Activated effector memory CD4-positive, alpha-beta T cell treated with anti-CD3 and anti-CD28 coated beads, Interleukin-2, amount 50 U/mL, for 16 hours (primary cell): ENCODE measurements at places on chromosomes 6 and 20.

DNA sequence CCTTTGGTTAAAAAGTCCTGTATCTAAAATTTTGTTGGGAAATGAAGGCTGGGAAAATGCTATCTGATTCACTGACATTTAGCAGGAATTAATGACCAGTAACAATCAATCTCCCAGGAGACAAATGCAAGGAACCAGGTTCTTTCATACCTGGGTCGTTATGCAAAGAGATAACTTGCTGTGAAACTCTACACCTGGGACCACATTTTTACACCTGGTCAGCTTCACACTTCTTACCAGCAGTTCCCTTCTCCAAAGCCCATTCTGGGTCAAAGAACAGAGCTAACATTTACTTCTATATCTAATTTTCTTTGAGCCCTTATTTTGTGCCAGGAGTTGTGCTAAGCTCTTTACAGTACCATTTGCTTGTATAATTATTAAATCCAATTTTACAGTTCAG, 27.4 kb upstream of the STXBP5 start:
- no peak for DNase-seq

- DNase-seq, result no peak
These were observed 51.9 kb upstream of the GLP1R start for GRCh38 chr6:38996676-38997075.

DNA sequence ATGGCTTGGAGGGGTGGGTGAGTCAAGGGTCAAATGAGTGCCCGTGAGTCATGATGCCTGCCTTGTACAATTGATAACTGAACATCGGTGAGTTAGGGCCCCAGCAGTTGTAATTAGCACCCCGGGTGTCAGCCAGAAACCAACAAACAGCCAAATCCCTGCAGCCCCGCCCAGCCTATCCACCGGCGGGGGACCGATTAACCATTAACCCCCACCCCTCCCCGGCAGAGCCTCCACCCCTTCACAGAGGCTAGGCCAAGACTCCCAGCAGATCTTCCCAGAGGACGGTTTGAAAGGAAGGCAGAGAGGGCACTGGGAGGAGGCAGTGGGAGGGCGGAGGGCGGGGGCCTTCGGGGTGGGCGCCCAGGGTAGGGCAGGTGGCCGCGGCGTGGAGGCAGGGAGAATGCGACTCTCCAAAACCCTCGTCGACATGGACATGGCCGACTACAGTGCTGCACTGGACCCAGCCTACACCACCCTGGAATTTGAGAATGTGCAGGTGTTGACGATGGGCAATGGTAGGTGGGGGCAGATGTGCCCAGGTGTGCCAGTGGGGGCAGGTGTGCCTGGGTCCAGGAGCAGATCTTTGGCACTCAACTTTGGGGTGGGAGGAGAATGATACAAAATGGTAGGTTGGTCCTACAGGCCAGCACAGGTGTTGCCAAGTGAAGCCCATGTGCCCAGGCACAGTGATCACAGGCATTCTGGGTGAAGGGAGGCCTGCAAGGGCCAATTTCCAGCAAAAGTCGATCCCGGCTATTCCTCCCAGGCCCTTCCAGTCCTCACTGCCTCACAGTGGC, 45.7 kb downstream of the HNF4A start:
- no peak for DNase-seq

DNA sequence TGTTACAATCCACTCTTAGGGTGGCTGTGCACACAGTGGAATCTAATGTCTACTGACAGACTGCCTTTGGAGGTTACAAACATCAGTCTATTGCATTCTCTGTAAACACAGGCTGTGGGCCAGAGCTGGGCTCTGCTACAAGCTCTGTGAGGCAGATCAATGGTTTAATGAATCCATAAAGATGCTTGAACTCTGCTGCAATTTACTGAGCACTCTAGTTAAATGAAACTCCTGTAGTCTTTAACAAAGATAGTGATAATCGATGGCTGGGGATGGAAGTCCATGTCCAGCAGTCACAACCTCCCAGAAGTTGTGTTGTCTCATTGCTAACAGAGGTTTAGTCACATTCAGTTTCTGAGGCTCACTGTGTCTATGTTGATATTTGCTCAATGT, 50.5 kb downstream of the SOBP start:
- no peak for DNase-seq

DNA sequence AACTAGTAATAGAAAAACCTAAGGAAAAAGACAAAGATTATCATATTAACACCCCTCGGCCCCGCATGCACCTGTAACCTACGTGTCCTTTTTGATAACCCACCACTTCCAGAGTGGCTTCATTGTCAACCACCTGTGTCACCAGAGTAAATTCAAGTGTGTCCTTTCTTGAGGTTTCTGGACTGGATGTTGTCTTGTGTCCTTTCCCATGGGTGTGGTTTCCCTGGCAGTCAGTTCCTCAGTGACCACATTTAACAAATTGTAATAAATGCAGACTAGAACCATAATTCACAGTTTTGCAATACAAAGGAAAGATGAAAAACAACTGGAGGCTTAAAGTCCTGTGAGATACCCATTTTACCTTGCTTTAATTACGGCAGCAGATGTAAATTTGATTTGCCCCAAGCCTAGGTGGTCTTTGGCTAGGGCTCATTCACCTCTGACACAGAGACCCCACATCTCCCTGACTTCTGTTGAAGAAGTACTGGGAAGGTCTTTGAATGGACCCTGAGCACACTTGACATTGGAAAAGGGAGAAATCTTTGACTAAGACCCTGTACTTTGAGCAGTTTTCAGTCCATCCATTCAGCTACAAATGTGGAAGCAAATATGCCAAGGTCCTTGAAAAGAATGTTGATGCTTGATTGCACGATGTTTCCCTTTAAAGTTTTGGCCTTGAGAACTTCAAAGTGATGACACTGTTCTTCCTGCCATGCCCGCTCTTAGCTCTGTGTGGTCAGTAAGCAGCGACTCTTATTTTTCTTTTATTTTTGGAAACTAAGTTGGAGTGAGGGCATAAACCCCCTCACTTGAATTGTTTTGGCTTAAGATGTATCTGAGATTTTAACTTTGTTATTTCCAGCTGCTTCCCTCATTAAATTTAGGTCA, 232.4 kb downstream of the UST start:
- DNase-seq, result no peak

DNA sequence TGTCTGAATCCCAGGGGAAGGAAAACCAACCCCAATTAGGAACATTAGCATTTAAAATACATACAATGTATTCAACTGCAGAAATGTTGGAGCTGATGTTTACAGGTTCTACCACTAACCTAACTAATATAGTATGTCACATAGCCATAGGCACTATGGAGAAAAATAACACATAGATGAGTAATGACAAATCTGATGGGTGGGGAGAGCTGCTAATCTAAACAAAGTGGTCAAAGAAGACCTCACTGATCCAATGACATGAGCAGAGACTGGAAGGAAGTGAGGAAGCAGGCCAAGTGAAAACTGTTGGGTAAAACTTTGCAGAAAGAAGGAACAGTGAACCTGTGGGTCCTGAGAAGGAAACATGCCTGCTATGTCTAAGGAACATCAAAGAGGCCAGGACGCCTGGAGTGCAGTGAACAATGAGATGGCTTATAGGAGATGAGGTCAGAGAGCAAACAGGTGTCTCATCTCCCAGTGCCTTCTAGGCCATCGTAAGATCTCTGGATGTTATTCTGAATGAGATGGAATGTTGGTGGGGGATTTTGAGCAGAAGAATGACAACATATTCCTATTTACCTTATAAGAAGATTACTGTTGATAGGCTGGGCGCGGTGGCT, 135.7 kb downstream of the ALDH8A1 start:
- DNase-seq, result no peak

DNA sequence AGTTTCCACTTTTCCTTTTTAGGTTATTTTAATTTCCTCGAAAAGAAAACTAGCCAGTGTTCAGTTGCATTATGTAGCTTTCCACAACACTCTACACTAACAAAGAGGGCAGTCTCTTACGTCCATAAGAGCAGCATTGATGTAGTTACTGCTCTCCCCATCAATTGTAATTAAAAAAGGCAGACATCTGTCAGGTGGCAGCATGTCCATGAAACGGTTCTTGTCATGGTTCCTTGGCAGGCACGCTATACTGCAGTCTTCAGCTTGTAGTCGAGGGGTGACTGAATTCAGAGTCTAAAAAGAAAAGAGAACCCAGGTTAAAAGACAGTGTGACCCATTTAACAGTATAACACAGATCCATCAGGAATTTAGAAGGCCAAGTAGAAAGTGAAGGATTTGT, 80.1 kb upstream of the THEMIS start:
- no peak for DNase-seq

DNA sequence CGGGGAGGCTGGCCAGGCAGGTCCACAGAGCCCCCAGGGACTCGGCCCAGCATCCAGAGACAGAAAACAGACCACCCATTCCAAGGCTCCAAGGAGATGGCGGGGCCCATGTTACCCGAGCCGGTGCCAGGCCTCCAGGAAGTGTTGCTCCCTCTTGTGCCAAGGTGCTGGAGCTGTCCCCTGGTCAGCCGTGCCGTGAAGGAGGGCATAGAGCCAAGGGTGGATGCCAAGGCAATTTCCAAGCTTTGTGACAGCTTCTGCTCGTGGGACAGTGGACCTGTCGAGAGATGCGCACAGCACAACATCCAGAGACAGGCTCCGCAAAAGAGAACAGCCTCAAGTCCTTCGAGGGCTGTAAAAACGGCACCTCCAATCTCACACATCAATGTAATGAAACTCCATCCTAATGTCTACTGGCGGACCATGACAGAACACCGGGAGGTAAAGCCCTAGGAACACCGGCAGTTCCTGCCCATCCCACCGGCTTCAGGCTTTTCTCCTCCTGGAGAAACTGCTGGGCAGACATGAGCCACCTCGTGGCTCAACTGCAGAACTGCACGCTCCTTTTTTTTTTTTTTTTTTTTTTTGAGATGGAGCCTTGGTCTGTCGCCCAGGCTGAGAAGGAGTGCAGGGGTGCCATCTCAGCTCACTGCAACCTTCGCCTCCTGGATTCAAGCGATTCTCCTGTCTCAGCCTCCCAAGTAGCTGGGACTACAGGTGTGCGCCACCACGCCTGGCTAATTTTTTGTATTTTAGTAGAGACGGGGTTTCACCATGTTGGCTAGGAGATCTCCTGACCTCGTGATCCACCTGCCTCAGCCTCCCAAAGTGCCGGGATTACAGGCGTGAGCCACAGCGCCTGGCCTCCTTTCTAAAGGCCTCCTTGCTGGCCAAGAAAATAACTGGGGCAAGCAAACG, 30.9 kb upstream of the AVP start:
- no peak for DNase-seq

DNA sequence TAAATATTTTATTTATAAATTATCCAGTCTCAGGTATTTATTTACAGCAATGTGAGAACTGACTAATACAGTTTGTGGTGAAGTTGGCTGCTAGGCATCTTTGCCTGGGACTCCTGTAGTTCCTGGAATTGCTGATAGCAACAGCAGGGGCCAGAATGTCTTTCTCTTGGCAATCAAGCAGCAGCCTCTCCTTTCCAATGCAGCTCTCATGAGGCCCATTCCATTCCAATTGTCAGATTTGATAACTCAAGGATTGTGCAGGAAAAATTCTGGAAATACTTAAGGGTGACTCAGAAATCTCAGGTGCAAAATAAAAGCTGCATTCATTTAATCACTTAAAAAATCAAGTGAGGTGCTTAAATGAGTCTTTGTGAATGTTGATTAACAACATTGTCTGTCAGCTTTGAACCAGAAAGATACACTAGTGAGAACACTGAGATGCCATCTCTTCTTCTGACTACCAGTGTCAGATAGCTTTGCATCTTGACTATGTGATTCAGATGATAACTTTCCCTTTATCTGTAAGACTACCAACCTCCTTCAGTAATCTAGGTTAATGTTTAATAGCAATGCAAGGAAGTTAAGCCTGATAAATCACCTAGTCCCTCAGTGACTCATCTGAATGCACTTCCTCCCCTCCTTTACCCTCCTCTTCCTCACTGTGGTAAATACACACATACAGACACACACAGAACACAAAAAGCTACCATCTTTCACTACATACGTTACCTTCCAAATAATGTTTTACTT, 32.1 kb upstream of the COL21A1 start:
- DNase-seq, result no peak

GRCh38 chr6:166738386-166739116, 111.5 kb upstream of the RPS6KA2 start:
- DNase-seq, result no peak

DNA sequence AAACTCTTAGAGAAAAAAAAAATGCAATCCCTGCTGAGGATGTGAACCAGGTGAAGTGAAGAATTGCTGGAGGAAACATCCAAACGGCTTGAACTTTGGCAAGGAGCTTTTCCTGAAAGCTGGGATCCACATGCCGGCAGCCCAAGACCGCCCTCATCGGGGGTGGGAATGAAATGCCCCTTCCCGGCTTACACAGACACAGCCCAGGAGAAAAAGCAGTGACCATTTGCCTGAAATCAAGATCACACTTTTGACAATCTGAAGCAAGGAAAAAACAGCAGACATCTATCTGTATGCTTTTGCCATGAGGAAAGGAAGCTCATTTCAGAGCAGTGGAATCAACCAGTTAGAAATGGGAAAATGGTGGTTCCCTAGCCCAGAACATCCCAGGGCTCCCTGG, 254.5 kb downstream of the TAF4 start:
- DNase-seq, result no peak

- no peak for DNase-seq
These were observed 754.1 kb upstream of the MAP3K7 start for GRCh38 chr6:91340896-91341395.

GRCh38 chr20:57250607-57251343, 15.7 kb downstream of the BMP7 start:
- no peak for DNase-seq

DNA sequence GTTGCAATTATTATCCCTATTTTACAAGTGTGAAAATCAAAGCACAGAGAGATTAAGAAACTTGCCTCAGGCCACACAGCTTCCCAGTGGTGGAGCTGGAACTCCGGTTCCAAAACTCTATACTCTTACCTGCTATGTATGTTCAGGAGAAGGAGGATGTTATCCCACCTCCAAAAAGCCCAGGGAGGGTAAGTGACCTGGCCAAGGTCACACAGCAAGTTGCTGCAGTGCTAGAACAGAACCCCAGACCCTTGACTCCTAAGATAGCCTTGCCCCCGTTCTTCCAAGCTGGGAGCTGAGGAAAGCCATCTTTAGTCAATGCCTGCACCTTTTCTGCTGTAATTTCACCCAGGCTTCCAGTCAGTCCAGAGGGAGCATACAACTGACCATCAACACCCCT, 42.3 kb downstream of the BPIFB1 start:
- DNase-seq, result no peak

DNA sequence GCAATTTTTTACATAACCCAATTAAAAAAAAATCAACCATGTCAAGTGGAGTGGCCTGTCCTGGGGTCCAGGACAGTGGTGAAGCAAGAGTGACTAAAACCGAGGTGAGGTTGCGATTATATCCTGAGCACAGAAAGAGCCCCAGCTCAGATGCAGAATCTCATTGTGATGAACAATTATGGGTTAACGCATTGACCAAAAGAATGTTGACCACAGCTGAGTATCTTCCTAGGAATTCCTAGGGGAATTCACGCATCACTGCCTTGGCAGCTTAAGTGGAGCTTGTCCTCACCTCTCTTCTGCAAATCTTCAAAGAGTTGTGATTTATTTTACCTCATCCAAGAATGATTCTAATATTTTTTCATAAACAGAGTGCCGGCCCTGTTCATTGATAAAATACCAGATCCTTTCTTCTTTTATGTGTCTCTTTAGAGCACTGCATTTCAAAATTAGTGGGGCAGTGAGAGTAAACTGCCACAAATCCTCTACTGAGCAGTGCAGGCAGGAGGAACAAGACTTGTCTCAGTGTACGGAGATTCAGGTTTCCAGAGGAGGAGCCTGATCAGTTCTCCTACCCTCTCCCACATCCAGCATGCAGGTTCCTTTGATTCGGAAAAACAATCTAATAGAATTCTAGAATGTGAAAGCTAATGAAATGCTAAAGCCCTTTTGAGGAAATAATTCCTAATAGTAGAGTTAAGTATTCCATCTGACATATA, 60.1 kb upstream of the ZNF184 start:
- DNase-seq, result no peak

- DNase-seq, result no peak
These were observed 115.4 kb downstream of the LAMP5 start for GRCh38 chr20:9629831-9630230.
